ENCODE measurements at places on chromosomes 13 and 19. TPM values are rescaled to one million over a fixed set of nuclear protein-coding genes. Genes with fewer than 3 reads are reported as not detected.
A peak's percentile ranks its signal among the peaks of the same experiment; 100 is the strongest.

GRCh38 chr13:20416223-20416745 is 109.4 kb downstream of the CRYL1 start:
- peak; percentile 67 for DNase-seq

- DNase-seq: peak; percentile 78
Observed at GRCh38 chr19:51166846-51167490, 24.9 kb downstream of the SIGLEC7 start.

GRCh38 chr19:57511484-57511883 is 11.7 kb downstream of the ZNF773 start:
- DNase-seq: no peak

ZNF546 gene
- 5.9 TPM for total RNA-seq

RYR1 gene
- 5.6 TPM for total RNA-seq

DNA sequence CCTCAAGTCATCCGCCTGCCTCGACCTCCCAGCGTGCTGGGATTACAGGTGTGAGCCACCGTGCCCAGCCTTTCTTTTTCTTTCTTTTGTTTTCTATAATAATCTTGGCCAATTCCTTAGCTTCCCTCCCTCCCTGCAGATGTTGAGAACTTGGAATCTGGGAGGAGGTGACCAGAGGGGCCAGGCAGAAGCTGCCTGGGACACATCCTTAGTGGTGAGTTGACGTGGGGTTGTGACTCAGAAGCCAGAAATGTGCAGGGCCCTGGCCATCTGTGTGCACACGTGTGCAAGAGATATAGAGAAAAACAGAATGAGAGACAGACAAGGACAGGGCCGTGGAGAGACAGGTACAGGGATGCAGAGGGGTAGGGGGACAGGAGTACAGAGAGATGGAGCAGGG is 154.3 kb downstream of the SIPA1L3 start:
- no peak for DNase-seq

DNA sequence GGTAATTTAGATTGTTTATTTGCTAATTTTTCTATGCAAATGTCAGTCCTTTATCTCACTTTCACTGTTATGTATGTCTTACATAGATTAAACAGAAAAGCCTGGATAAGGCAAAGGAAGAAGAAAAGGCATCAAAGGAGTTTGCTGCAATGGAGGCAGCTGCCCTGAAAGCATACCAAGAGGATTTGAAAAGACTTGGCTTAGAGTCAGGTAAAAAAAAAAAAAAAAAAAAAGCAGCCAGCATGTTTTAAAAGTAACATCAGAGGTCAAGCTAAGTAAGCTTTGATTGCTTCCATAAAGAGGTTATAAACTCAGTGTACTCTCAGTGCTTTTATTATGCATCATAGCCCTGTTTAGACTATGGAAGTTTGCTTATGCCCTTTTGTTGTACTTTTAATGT is 3.8 kb downstream of the WBP4 start:
- DNase-seq: no peak

GRCh38 chr13:110617321-110618072 is 2.2 kb downstream of the NAXD start:
- DNase-seq: no peak

Measured in posterior vena cava (tissue), 2 donors.